ENCODE measurements at places on chromosomes 5 and 9. TPM values are rescaled to one million over a fixed set of nuclear protein-coding genes. Genes with fewer than 3 reads are reported as not detected.

Gene PAEP
- not detected for total RNA-seq

Gene SGTB
- 13.0 TPM for total RNA-seq

Gene ADGRV1
- total RNA-seq, result 0.16 TPM

Gene KCNN2
- not detected for total RNA-seq

Gene GFI1B
- total RNA-seq, result not detected

Gene CARD19
- 38.9 TPM for total RNA-seq

GRCh38 chr5:94849821-94850736, 231.6 kb downstream of the SLF1 start:
- no peak for DNase-seq

- DNase-seq, result no peak
Measured at GRCh38 chr9:136726631-136727191, 14.3 kb downstream of the DIPK1B start.

GRCh38 chr5:42993516-42994245, 46.4 kb downstream of the ANXA2R start:
- no peak for DNase-seq

DNA sequence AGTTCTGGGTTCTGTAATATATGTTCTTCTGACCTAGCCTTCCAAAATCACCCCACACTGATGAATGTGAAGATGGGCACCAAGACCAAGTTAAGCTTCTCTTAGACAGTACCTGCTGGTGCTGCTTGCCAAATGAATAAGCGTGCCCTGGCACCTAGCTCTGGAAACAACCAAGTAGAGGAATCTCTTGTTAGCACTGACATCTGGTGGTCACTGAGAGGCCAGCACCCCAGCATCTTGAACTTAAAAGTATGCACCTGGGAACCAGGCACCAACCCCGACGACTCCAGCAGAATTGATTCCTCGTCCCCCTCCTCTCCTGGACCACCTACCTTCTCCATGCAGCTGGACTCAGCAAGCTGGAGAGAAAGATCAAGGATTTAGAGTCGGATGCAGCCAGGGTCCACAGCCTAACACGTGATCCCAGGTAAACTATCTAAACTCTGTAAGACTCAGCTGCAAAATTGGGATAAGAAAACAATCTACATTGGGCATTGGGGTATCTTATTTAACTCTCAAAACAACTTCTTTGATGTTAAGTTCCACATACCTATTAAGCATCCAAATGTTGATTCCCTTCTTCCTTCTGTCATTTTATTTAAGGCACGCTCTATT, 89.8 kb downstream of the SLC1A3 start:
- no peak for DNase-seq

- DNase-seq, result no peak
Measured at GRCh38 chr9:37740128-37740527, 13.5 kb upstream of the TRMT10B start.

- no peak for DNase-seq
Measured at GRCh38 chr5:173902743-173903142, 14.6 kb downstream of the CPEB4 start.

DNA sequence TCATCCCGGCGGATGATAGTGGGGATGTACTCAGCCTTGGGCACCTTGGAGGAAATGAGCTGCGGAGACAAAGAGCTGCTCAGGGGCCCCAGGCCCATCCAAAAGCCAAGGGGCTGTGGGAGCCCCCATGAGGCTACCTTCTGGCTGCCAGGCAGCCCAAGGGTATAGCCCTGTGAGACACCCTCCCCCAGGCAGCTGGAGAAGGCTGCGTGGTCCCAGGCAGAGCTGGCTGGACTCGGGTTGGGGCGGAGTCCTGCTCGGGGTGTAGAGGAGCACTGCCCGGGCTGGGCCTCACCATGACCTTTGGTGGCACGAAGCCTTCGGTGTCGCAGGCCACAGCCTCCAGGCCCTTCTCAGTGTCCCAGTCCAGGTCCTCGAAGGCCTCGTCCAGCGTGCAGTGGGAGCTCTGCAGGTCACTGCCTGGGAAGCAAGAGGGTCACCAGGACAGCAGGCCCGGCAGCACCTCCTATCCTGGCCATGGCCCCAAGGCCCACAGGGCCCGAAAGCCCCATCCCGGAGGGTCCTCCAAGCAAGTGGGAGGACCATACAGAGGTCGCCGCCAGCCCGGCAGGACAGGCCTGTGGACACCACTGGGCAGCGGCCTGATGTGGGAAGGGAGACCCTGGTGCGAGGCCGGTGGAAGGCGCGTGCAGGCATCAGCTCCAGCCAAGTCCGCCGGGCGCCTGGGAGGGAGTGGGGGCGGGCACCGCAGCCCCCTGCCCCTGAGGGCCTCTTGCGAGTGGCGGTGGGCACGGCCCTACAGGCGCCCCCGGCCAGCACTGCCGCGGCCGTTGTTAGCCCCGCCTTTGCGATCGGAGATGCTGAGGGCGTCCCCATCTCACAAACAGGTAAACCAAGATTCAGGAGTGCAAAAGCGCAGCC, 6.1 kb downstream of the NSMF start:
- DNase-seq, result no peak

DNA sequence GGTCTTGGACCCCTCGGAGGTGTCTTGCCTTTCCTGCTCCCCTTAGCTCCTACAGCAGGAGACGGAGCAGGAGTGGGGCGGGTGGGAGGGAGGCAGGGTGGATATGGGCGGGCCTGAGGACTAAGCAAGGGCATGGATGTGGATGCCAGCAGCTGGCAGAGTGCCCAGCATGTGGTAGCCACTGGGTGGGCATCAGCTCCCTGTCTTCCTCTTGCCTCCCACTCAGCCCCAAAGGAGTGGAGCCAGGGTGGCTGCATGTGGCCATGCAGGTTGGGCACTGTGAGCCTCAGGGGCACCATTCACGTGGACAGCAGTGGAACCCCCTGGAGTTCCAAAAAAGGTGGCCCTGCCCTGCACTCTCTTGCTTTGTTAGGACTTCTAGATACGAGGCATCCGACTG, 90.1 kb upstream of the TBCA start:
- DNase-seq, result no peak

- DNase-seq, result no peak
Measured at GRCh38 chr9:135850737-135851136, 56.6 kb downstream of the CAMSAP1 start.

GRCh38 chr9:11312966-11313365, 700.2 kb upstream of the PTPRD start:
- no peak for DNase-seq

DNA sequence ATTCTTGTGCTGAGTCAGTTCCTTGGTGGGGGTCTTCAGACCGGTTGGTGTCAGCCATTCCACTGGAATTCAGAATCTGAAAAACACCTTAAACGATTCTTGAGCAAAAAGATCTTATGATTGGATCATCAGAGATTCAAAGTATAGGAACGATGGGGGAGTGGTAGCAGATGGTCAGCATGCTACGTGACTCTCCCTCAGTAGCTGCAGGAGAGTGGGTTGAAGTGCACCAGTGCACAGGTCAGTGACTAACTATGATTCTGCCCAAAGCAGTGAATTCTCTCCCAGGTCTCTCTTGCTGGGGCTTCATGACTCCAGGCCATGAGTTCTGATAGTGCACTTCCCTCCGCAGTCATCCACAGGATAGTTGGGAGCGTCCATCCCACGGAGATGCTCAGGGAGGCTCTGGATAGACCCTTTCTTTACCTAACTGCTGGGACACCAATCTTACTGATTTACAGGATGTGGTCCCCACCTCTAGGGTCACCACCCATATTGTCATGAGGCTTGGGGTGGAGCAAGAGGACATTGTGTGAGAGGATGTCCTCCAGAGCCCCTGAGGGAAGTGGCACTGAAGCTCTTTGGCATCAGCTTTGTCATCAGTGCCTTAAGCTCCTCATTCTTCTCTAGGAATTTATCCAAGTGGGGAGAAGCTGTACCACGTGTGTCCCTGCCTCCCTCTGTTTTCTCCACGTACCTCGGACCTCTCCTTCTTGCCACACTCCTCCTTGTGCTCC, 62.0 kb downstream of the RASGRF2 start:
- DNase-seq, result no peak

GRCh38 chr5:132030610-132031009, 19.2 kb upstream of the ACSL6 start:
- DNase-seq, result no peak

All from mesenteric fat pad (tissue), 1 donor.